Activated CD8-positive, alpha-beta memory T cell treated with anti-CD3 and anti-CD28 coated beads for 1 hour (primary cell): ENCODE measurements at places on chromosomes 7 and 10.

GRCh38 chr10:121927318-121927840 lies 452 bp downstream of the ATE1 start:
- DNase-seq, result peak; percentile 4

DNA sequence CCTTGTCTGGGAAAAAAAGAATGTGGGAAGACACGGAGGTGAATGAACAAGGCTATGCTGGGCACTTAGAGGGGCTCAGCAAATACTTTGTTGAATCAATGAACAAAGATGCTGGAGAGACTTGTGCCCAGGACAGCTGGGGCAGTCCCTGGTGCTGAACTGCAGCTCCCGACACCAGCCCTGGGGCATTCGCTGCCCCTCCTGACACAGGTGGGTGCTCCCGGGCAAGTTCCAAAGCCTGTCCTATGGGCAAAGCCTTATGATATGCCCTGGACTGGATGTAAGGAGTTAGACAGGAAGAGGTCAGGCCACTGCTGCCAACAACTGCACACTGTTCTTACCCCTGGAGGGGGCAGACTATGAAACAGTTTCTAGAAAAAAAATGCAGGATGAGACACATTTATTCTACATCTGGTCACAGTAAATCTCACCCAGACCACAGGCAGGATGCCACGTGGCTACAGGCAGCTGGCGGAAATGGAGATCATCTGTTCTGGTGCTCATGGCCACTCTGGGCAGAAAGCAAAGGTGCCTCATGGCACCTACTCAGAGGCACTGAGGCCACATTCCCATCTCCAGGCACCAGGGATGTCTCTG lies 21.9 kb upstream of the FRAT2 start:
- DNase-seq, result no peak

- no peak for DNase-seq
These were observed 23.7 kb downstream of the PLAC9 start for GRCh38 chr10:80156216-80156615.

- DNase-seq, result no peak
These were observed 46.1 kb upstream of the SEPTIN7 start for GRCh38 chr7:35754741-35755140.

GRCh38 chr7:20217193-20217948 lies at the start of gene MACC1:
Gene MACC1, minus strand, starts transcription at chr7:20217384. Its CDS starts 55,522 bp downstream, at chr7:20161862.
- DNase-seq, result no peak

- DNase-seq, result no peak
These were observed 896.1 kb downstream of the CCSER2 start for GRCh38 chr10:85224366-85224940.

DNA sequence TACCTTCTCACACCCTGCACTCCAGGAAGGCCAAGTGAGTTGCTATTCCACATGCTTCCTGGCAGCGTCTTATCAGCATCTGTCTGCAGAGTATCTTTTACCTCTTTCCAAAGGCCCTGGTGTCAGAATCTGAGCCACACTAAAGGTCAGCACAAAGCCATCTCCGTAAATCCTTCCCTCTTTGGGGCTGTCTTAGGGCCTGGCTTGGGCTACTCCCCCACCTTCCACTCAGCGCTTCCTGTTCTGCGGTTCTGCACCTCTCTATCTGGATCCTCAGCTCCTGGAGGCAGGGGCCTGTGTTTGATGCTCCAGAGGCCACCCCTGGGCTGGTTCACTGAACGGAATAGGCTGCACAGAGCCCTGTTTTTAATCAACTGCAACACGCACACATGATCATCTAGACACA lies 334.8 kb upstream of the GALNT17 start:
- DNase-seq, result no peak

- DNase-seq, result peak; percentile 24
These were observed 52.2 kb upstream of the MKI67 start for GRCh38 chr10:128178302-128178958.
